GM06990 (cell line): ENCODE measurements at places on chromosomes 12 and 14.
A peak's percentile ranks its signal among the peaks of the same experiment; 100 is the strongest.

DNA sequence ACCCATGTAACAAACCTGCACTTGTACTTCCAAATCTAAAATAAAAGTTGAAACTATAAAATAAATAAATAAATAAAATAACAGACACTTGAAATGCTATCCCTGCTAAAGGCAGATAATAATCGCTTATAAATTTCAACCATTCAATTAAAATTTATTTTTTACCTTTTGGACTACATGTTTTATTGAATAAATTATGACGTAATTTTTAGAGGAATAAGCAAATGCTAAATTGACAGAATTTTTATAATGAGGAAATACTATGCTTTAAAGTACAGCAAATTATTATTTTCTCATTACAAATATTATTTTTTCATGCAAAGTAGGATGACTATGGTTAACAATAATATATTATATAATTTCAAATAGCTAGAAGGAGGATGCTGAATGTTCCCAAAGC lies 658.6 kb upstream of the LMO3 start:
- DNase-seq, result no peak

DNA sequence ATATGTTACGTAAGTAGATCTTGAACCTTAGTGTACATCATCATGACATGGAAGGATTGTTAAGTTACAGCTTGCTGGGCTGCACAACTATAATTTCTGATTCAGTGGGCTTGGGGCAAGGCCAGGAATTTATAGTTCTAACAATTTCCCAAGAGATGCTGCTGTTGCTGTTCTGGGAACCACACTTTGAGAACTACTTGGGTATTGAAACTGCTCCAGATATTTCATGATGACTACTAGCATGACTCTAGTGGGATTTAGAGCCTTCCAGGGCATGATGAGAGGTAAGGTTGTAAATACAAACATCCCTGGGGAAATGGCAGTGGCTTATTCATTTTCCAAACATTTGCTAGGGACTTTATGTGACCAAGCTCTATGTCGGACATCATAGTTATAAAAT lies 904.8 kb upstream of the SEL1L start:
- no peak for DNase-seq

DNA sequence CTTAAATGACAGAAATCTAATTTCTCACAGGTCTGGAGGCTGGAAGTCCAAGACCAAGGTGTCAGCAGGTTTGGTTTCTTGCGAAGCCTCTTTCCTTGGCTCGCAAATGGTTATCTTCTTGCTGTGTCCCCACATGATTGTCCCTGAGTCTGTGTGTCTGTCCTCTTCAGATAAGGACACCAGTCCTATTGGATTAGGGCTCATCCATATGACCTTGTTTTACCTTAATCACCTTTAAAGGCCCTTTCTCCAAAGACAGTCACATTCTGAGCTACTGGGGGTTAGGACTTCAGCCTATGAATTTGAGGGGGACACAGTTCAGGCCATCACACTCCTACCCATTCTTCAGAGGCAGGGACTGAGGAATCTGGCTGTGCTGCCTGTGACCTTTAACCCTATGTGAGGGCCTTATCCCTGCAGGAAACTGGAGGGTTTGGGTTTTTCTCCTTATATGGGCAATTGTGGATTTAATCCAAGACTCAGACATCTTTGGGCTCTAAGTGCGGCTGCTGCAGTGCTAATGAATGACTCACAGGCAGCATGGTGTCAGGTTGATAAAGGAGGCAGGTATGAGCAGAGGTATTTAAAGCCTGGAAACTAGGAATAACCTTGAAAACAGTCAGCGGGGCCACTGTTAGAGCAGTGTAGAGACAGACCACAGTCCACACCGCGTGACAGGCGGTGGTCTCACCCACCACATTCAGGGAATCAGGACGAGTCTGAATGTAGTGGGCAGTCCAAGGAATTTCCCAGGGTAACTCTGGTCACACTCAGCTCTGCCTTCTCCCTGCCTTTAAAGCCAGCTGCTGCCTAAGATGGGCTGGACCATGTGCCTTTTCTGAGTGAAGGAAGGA lies 10.2 kb downstream of the TPCN1 start:
- no peak for DNase-seq

GRCh38 chr12:71201136-71201679 lies 43.4 kb upstream of the TSPAN8 start:
- no peak for DNase-seq

DNA sequence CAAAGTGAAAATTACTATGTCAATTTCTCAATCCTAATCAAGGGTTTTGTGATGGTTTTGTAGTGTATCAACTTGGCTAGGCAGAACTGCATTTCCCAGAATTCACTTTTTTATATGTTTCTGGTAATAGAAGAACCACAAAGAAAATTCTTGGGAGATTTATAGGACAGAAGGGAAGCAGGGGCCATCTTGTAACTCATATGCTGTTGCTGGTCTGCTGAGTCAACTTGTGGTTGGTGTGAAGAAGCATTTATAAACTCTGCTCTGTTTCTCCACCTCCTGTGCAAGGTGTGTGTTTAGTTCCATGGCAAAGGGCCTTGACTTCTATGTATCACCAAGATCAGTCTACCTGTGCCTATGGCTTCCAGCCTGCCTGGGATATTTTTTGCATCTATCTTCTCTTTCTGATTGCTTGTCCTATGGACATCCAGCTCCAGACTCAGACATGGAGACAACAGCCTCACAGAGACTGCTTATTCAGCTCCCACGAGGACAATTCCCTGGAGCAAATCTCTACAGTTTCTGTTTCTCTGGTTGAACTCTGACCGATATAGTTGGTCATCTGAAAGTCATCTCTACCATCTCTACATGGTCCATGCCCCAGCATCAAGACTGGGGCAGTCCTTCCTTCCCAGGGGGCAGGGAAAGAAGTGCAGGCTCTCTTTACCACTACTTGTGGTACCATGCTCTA lies 364.3 kb upstream of the DDHD1 start:
- DNase-seq, result no peak

DNA sequence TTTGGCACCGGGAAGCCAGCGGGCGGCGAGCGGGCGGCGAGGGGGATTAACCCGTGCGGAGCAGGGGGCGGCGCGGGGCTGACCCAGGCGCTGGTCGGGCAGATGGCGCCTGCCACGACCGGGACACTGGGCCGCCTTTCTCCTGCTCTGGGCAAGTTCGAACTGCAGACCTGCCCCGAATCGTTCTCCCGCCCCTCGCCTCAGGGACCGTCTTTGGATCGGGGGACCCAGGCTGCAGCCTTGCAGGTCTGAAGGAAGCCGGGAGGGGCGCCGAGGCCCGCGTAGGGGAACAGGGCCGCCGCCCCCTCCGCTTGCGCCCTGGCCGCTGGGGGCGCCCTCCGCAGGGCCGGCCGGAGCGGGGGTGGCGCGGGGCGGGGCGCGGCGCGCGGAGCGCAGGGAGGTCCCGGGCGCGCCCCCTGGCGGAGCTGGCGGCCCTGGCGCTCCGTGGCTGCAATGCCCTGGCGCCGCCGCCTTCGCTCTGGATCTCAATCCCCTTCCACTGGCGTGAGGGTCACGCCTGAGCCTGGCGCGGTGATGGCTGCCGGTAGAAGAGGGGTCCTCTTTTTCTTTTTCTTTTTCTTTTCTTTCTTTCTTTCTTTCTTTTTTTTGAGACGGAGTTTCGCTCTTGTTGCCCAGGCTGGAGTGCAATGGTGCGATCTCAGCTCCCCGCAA lies 449 bp upstream of the LTBP2 start:
- DNase-seq, result peak; percentile 82

DNA sequence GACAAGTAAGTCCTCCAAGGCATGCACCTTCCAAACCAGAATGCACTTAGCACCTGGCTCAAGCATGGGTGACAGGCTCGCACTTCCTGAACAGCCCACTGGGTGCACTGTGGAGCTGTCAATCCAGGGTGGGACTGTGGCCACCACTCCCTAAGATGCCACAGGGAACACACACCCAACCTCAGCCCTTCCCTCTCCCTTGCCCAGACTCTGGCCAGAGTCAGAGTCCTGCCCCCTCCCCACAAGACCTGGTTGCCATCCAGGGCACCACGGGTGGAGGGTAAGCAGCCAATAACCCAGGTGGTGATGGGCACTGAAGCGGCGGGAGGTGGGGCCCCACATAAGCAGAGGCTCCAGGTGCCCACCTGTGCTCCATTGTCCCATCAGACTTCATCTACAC lies 160.6 kb downstream of the MYRFL start:
- DNase-seq, result peak; percentile 24
